ENCODE measurements at places on chromosomes 4 and X.

- DNase-seq, result no peak
Observed at GRCh38 chr4:70688795-70689231, 481 bp downstream of the UTP3 start.

GRCh38 chrX:132218100-132218812 lies 991 bp downstream of the RAP2C start:
- peak; percentile 63 for DNase-seq

- no peak for DNase-seq
Observed at GRCh38 chrX:133053861-133054598, 42.9 kb downstream of the USP26 start.

DNA sequence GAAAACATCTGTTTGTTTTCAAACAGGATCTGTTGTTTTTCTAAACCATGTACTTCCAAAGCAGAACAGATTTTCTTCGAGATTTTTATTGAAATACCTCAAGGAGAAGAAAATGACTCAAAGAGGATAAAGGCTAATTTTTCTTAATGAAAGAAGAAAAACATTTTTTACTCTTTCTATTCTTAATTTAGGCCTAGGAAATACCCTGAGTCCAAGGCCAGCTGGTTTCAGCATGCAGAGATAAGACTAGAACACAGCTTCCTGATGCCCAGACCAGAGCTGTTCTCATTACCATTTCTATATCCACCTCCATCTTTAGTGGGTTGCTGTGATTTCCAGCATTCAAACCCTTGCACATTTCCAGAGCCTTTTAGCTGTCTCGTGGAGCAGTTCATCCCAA lies 18.3 kb downstream of the GAB1 start:
- no peak for DNase-seq

DNA sequence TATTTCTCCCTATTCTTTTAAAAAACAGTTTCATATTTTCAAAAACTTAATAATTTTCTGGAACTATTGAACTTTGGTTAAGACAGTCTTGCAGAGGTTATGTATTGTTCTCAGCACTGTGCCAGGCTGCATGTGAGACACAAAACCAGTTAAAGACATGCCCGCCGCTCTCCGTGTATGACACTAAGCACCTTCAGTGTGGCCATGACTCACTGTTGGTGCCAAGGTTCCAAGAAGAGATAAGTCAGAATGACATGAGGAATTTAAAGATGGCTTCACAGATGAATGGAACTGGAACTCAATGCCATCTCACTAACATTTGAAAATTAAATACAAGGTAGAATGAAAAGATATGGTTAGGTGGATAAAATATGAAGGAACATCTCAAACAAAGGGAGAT lies 525.5 kb upstream of the ZFP42 start:
- no peak for DNase-seq

DNA sequence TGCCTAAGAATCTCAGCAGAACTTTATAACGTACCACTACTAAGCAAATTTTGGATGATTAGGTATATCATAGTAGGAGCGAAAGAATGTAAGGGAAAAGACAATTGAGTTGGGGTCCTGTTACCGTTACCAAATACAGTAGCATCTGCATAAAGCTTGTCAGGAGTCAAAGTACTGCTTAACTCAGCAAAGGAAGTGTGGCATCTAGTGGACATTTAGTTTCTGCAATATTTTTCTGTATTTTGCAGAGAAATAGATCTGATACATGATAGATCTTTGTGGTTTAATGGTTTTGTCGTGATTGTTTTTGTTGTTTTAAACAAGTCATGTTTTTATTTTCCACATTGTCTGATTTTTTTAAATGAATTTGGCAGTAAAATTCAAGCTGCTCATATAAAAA lies 81.0 kb upstream of the SMARCAD1 start:
- no peak for DNase-seq

- DNase-seq, result no peak
Observed at GRCh38 chr4:145186729-145187128, 6.3 kb upstream of the OTUD4 start.

DNA sequence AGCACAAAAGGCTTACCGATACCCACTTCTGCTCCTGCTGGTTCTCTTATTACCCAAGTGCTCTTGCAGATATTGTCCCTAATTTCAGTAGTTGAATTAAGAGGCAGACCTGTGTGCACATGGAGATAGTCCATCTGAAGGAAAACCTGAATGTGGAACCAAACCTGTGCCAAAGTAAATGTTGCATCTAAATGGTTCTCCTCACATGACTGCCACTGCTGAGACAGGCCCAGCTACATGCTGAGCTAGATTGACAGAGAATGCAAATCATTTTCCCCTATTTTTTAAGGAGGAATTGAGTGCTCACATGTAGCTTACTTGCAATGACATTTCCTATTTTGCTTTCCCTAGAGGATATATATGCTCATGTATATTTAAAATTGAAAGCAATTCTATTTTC lies 609.1 kb upstream of the TECRL start:
- DNase-seq, result no peak

DNA sequence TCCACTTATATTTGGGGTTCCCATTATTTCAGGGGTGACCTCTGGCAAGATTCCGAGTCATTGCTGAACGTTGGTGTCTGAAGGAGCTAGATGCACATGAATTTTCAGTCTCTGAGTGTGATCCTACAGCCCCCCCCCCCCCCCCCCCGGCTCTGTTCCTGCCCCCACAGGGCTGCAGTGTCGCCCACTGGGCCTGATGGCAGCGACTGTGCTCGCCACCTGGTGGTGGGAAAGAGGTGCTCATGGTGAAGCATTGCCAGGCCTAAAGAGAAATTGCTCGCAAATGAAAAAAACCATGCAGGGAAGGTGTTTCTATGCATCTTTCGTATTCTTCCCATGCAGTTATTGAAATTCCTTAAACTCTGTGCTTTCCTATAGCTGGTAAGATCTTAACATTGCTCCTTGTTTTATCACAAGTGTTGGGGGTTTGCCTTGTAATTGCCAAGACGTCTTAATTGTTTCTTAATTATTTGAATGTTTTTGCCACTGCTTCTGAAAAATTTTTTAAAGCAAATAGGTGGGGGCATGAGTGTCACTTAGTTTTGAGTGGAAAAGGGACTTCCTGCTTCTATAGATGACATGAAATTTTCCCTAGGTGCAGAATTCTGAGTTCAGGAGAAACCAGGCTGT lies 63.2 kb downstream of the CLDN22 start:
- DNase-seq, result no peak

DNA sequence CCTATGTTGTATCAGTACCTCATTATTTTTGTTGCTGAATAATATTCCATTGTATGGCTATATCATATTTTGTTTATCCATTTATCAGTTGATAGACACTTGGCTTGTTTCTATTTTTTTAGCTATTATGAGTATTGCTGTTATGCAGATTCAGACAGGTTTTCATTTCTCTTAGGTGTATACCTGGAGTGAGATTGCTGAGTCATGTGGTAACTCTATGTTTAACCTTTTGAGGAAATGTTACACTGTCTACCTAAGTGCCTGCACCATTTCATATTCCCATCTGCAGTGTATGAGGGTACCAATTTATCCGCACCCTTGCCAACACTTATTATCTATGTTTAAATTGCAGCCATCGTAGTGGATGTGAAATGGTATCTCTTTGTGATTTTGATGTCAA lies 43.0 kb upstream of the SH3RF1 start:
- DNase-seq, result no peak

DNA sequence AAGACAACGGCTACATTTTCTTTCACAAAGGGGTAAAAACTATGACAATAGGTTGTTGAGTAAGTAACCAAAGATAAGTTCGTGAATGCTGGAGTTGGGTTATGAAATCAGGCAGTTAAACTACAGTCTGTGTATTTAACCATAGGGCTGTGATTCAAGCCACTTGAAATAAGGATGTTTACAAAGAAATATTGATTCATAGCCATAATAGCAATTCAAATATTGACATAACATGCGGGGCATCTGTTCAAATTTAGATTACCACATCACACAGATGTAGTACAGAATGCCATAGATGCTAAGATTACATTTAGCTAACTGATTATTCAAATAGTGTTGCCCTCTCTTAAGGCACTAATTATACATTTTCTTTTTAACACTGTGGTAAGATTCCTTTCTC lies 364.1 kb downstream of the FSTL5 start:
- DNase-seq, result no peak

GRCh38 chr4:130419211-130419975 lies 1323.4 kb downstream of the C4orf33 start:
- no peak for DNase-seq

- DNase-seq, result no peak
Observed at GRCh38 chr4:70712604-70713452, 8.9 kb upstream of the RUFY3 start.

DNA sequence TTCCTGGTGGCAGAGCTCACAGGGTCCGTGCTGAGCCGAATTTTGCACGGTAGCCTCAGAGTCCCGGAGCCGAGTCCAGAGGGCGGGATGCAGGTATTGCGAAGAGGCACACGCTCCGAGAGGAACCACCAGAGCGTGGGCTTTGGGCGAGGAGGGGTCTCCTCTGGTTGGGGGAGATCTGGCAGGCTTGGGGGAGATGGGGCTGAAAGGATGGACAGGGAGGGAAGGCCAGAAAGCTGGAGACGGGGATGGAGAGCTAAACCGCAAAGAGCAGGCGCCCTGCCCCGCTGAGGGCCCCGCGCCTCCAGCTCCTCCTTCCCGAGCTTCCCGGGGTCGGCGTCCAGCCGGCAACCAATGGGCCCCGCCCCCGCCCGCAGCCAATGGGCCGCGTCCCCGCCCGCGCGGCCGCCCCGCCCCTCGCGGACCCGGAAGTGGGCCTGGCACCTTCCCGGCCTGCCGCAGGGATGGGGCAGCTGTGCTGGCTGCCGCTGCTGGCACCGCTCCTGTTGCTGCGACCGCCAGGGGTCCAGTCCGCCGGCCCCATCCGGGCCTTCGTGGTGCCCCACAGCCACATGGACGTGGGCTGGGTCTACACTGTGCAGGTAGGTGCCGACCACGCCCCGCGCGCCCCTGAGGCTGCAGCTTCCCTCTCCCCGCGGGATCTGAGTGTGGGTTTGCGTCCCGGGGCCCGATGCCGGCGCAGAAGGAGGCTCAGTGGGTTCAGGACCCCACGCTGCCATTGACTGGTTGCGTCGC lies at the start of gene MAN2B2:
Gene MAN2B2, plus strand, starts transcription at position 443 of the 756 bp plus-strand sequence. Its CDS starts 22 bp downstream, at position 465.
- peak; percentile 75 for DNase-seq

DNA sequence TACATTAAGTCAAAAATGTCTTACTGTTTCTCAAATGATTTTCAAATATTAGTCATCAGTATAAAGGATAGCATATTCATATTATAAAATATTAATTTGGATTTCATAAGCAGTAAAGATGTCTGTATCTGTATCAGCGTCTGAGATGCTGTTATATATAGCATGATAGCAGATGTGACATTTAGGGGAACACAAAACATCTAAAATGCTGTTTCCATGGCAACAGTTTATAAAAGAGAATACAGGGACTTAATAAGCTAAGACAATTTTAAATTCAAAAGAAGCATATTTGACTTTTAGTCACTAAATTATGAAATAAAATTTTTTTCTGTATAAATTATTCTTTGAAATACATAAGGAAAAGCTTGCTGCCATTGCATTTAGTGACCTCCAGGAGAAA lies 432.2 kb downstream of the PDGFC start:
- no peak for DNase-seq

- DNase-seq, result no peak
Observed at GRCh38 chr4:182022909-182023308, 220.3 kb upstream of the TENM3 start.

DNA sequence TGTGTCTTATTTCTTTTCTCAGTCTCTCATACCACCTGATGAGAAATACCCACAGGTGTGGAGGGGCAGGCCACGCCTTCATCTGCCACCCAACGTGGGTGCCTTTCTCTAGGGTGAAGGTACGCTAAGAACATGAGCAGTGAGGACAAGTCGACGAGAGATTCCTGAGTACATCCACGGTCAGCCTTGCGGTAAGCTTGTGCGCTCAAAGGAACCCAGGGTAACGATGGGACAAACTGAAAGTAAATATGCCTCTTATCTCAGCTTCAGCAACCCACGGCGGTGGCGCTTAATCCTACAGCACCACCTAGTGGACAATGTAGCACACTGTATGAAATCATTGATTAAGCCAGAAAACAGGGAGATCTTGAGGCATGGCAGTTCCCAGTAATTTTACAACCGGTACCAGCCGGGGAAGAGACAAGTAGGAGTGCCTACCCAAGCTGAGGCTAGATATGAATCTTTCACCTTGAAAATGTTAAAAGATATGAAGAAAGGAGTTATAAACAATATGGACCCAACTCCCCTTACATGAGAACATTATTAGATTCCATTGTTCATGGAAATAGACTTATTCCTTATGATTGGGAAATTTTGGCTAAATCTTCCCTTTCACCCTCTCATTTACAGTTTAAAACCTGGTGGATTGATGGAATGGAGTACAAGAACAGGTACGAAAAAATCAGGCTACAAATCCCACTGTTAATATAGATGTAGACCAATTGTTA lies 63.0 kb downstream of the ZNF732 start:
- peak; percentile 24 for DNase-seq

GRCh38 chr4:175954685-175955084 lies 111.0 kb upstream of the WDR17 start:
- DNase-seq, result no peak

- no peak for DNase-seq
Observed at GRCh38 chr4:106355193-106355592, 13.4 kb downstream of the GIMD1 start.

- DNase-seq, result no peak
Observed at GRCh38 chr4:4831266-4831665, 28.2 kb upstream of the MSX1 start.

DNA sequence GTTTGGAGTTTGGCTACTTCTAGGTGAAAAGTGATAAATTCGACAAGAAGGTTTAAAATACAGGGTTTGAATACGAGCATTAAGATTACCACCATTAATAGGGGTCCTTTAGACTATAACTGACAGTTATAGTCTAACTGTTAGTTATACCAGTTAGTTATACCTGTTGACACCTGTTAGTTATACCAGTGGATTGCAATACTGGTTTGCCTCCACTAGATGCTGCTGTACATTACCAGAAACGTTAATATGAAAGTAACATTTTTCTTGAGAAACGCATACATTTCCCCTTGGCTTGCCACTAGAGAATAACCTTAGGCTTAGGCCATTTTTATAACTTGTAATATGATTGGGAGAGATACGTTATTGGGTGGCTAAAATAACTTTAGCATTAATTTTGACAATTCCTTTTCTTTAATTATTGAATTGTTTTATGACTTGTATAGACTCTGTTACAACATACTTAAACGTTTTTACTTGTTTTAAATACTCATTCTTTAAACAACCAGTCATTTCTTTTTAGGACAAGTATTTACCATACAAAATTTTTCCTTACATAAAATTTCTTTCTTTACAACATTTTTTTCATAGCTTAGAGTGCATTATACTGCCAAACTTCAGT lies 911.2 kb downstream of the FSTL5 start:
- DNase-seq, result no peak

DNA sequence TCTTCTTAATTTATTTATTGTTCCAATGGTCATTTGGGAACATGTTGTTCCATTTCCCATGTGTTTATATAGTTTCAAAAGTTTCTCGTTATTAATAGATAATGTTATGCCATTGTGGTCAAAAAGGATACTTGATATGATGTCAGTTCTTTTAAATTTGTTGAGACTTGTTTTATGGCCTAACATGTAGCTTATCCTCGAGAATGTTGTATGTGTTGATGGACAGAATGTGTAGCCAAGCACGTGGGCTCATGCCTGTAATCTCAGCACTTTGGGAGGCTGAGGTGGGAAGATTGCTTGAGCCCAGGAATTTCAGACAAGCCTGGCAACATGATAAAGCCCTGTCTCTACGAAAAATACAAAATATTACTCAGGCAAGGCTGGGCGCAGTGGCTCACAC lies 168.5 kb upstream of the USP38 start:
- no peak for DNase-seq

Data from activated CD8-positive, alpha-beta memory T cell treated with anti-CD3 and anti-CD28 coated beads for 1 hour (primary cell).